NCI-H1930 (cell line): ENCODE measurements at places on chromosomes 1 and 21.

GRCh38 chr1:20497506-20497905 is 10.4 kb downstream of the MUL1 start:
- DNase-seq, result no peak

DNA sequence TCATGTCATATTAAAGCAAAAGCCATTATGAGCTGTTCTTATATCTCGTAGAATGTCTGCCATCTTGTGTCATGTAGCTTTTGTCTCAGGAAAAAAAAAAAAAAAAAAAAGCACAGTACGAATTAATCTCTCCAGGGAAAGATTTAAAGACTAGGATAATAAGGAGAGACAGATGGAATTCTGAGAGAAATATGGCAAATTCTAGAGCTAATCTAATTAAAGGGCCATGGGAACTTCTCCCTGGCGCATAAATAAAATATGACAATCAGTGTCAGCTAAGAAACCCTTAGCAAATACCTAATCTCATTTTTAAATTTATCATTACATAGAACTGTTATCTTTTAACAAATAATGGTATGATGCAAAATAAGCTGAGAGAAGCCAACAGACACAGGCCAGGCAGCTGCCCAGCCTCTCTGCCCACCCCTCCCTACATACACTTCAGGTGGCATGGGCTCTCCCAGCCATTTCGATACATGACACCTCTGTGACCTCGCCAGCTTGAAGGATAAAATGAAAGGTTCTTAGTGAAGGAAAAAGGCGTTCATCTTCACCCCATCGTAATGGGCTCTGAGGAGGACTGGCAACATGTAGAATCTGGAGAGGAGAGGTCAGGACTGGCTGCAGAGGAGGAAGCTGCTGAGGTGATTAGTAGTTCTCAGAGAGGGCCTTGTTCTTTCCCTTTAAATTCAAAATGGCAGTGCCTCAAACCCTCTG is 39.8 kb downstream of the DISC1 start:
- no peak for DNase-seq

DNA sequence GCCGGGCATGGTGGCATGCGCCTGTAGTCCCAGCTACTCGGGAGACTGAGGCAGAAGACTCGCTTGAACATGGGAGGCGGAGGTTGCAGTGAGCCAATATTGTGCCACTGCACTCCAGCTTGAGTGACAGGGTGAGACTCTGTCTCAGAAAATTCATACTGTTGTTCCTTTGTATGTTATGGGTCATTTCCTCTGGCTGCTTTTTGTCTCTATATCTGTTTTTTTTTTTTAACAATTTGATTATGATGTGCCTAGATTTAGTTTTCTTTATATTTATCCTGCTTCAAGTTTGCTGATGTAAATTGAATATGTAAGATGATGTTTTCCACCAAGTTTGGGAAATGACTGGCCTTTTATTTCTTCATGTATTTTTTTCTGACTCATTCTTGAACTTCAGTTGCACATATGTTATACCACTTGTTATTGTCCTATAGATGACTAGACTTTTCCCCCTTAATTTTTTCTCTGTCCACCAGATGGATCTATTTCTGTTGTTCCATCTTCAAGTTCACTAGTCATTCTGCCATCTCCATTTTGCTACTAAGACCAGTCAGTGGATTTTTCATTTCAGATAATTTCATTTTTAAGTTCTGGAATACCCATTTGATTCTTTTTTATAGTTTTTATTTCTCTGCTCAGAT is 173.5 kb downstream of the GALNT2 start:
- DNase-seq, result no peak

- no peak for DNase-seq
Measured at GRCh38 chr1:59742526-59742925, 72.2 kb upstream of the HOOK1 start.

DNA sequence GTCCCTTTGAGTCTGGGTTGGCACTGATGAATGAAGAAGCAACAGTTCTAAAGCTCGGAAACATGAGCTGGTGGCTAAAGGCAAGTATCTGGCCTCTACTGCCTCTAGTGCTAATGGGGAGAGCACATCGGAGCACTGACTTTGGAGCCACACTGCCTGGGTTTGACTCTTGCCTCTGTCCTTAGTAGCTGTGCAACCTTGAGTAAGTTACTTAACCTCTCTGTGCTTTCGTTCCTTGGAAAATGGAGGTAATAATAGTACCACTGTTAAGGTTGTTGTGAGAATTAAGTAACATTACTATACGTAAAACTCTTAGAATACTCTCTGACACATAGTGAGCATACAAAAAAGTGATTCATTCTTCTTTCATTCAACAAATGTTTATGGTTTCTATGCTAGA is 211.2 kb downstream of the ATG4C start:
- no peak for DNase-seq

GRCh38 chr1:21869620-21870121 is 57.6 kb downstream of the LDLRAD2 start:
- no peak for DNase-seq

- DNase-seq, result no peak
Measured at GRCh38 chr1:145708063-145708462, 895 bp upstream of the PDZK1 start.
